ENCODE measurements at places on chromosomes 1 and 21. TPM values are rescaled to one million over a fixed set of nuclear protein-coding genes. Genes with fewer than 3 reads are reported as not detected.

The C2CD4D gene
- total RNA-seq: 0.21 TPM

The PGLYRP3 gene
- total RNA-seq: not detected

DNA sequence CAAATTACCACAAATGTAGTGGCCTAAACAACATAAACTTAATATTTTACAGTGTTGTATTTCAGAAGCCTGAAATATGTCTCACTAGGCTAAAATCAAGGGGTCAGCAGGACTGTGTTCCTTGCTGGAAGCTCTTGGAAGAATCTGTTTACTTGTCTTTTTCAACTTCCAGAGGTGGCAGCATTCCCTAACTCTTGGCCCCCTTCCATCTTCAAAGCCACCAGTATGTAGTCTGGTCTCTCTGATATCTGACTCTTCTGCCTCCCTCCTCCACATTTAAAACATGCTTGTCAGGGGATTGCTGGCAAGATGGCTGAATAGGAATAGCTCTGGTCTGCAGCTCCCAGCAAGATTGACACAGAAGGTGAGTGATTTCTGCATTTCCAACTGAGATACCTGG is 567.5 kb downstream of the PLA2G4A start:
- no peaks in the 10 kb centered on the region for H3K27me3 ChIP-seq
- no peak overlapping the region for H3K27ac ChIP-seq
- H3K36me3 ChIP-seq: no peaks in the 10 kb centered on the region
- H3K4me3 ChIP-seq: no peak overlapping the region

DNA sequence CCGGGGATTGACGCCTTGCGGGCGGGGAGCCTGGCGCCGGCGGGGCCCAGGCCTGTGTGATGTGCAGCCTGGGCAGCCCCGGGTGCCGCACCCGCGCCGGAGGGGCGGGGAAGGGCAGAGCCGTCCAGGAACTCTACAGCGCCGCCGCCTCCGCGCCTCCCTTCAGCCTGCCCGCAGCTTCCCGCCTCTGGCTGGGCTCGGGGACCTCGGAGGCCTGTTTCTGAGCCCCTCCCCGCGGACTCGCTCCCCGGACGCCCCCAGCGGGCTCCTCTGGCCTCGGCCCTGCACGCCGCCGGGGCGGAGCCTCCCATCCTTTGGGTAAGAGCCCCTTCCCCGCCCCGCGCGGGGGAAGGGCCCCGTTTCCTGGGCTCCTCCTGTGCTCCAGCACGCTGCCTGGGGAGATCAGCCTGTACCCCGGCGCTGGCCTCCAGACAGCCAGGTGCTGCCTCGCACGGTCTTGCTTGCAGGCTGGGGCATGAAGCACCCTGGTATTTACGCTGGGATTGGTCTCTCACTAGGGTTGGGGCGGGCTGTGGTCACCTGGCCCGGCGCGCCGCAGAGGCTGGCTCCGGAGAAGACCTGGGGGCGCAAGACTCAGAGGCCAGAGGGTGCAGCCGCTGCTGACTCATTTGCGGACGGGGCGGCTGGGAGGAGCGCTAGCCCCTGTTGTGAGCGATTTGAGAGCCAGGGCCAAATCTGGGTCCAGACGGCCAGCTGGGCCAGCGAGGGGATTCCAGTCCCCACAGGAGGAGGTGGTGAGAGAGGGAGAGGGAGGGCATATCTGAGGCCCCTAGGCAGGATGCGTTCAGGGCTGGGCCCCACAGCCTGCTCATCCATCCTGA is 5.7 kb upstream of the ACOT11 start:
- peaks cover 26% of the 10 kb centered on the region for H3K4me1 ChIP-seq
- H3K27ac ChIP-seq: peak overlapping the region; percentile 57
- H3K27me3 ChIP-seq: no peaks in the 10 kb centered on the region
- peak; percentile 74 for DNase-seq
- no peaks in the 10 kb centered on the region for H3K36me3 ChIP-seq

All from lower lobe of right lung (tissue), 2 donors.